ENCODE measurements at places on chromosomes 7 and 10. TPM values are rescaled to one million over a fixed set of nuclear protein-coding genes. Genes with fewer than 3 reads are reported as not detected.

The CPA2 gene
- 85.0 TPM for total RNA-seq

The PLEKHS1 gene
- total RNA-seq = not detected

The PCDH15 gene
- total RNA-seq = 1.1 TPM

The SFTPA2 gene
- not detected for total RNA-seq

The HOXA5 gene
- total RNA-seq = 12.6 TPM

- DNase-seq = no peak
Measured at GRCh38 chr7:69739931-69740431, 141.7 kb downstream of the AUTS2 start.

- DNase-seq = no peak
Measured at GRCh38 chr10:102261196-102261595, 15.9 kb downstream of the GBF1 start.

GRCh38 chr7:111409714-111410422 is 152.4 kb downstream of the IMMP2L start:
- DNase-seq = no peak

- no peak for DNase-seq
Measured at GRCh38 chr10:76334255-76334654, 902.8 kb downstream of the LRMDA start.

All from progenitor cell of endocrine pancreas (in vitro differentiated cells).